Hematopoietic multipotent progenitor cell treated with erythropoietin and hydrocortisone succinate and interleukin-3 and kit ligand, for 17 days (in vitro differentiated cells): ENCODE measurements at places on chromosomes 6 and 20.

GRCh38 chr20:21719592-21720214 is 14.2 kb downstream of the PAX1 start:
- DNase-seq, result peak; percentile 16

GRCh38 chr6:21263531-21264287 is 329.8 kb upstream of the SOX4 start:
- no peak for DNase-seq

DNA sequence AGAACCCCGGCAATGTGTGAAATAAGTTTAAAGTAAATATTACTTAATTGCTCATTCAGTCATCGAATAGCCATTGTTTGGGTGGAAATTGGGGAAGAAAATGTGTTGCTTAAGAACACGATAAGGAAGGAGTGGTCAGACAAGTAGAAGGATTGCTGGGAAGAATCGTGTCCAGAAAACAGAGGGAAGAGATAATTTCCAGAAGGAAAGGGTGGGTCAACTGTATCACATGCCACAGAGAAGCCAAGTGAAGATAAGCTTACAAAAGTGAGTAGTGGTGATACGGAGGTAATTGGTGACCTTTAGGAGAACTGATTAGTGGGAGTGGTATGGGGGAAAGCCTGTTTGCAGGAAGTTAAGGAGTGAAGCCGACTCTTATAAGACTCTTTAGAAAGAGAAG is 306.2 kb downstream of the SOX4 start:
- no peak for DNase-seq

DNA sequence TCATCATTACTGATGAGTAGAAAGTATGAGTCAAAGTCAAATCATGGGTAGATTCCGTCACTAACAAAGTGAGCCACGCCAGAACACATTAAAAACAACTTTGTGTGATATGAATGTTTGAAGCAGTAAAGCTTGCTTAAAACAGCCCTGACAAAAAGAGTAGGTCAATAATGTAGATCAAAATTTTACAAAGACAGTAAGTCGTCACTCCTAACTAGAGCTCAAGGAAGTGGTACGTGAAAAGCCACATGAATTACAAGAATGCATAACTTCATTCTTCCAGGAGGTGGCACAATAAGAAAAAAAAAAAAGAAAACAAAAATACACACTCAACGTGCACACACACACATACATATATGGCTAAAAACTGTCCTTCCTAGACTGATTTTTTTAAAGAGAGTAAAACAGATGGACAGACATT is 69.9 kb downstream of the HACE1 start:
- no peak for DNase-seq

- DNase-seq, result peak; percentile 16
Measured at GRCh38 chr20:46688151-46689081, 828 bp downstream of the TP53RK start.

DNA sequence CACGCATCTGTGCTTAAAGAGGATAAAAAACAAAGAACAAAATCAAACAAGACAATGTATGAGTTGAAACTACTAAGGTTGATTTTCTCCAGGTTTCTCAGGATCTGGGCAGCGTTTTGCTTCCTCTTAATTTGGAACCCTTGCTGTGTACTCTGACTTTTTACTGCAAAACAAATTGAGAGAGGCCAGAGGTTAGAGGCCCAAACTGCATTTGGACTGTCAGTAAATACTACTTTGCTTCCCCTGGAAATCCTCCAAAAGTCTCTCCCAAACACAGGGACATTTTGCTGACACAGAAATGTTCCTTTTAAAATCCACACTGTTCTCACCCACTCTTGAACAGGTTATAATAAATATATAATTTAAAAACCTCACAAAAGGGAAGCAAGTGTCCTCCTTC is 1.1 kb downstream of the ARG1 start:
- DNase-seq, result peak; percentile 21

GRCh38 chr6:167330750-167331149 is 5.9 kb downstream of the TTLL2 start:
- no peak for DNase-seq

DNA sequence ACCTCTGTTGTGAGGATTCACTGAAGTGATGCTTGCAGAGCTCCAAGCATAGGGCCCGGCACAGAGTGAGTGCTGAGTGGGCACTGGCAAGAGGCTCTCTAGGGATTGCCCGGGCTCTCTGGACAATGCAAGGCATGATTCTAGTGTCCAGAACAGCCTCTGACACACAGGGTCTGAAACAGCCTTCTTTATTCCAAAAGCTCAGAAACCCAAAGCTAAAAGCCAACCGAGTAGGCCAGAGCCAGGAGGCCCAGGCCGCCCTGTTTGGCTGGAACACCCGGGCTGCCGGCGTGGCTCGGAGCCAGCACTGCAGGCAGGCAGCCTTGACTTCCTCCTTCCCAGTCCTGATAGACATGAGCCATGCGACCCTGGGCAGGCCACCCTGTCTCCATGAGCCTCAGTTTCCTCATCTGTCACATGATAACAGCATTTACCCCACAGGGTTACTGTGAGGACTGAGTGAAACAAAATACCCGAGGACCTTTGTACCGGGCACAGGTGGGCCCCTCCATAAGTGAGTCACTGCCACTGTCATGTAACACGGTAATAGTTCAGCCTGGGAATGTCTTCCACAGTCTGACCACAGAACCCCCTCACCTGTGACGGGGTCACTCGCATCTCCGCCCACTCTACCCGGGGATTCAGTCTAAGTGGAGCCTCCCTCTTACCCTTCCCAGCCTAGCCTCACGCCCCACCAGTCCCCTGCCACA is 51.5 kb downstream of the PTPRT start:
- DNase-seq, result no peak

DNA sequence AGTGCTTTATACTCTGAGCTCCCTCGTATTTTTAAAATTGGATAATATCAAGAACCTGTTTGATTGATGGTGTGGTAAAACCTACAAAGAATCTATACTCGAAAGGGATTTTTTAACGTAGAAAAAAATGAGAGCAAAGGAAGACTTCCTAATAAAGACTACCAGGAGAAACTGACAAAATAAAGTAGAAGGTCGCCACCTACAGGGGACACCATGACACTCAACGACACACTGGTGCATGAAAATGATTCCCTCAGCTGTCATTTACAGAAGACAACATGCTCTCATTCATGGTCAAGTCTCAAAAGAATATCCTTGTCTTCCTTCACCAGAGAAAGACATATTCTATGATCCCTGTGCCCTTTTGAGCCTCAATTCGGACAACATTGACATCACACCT is 10.1 kb upstream of the NHSL1 start:
- DNase-seq, result no peak

GRCh38 chr6:23409531-23409930 is 716.5 kb upstream of the NRSN1 start:
- no peak for DNase-seq

DNA sequence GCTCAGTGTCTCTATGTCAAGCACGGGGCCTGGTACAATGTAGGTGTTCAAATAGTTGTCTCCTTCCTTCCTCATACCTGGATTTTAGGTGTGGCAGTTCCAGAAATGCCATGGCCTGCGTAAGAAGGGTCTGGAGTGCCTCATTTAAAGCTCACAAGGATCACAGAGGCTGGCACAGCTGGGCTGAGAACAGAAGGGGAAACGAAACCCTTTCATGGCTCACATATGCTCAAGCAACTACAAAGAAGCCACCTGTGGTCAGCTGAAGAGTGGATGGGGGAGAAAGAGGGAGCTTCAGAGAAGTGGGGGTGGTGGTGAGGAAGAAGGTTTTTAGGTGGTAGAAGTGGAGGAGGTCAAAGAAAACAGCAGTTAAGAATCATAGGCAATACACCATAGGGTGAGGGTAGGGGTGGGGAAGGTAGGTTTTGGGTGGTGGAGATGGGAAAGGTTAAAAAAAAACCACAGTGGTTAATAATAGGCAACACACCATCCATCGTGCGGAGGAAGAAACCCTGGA is 17.0 kb upstream of the TOP1 start:
- no peak for DNase-seq

DNA sequence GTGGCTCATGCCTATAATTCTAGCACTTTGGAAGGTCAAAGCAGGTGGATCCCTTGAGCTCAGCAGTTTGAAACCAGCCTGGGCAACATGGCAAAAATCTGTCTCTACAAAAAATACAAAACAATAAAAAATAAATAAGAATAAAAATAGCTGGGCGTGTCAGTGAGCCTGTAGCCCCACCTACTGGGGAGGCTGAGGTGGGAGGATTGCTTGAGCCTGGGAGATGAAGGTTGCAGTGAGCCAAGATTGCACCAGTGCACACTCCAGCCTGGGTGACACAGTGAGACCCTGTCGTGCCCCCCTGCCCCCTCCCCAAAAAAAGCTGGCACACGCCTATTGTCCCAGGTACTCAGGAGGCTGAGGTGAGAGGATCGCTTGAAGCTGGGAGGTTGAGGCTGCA is 35.1 kb upstream of the SRPK1 start:
- no peak for DNase-seq

GRCh38 chr6:107563694-107564588 is 74.0 kb downstream of the SOBP start:
- no peak for DNase-seq

DNA sequence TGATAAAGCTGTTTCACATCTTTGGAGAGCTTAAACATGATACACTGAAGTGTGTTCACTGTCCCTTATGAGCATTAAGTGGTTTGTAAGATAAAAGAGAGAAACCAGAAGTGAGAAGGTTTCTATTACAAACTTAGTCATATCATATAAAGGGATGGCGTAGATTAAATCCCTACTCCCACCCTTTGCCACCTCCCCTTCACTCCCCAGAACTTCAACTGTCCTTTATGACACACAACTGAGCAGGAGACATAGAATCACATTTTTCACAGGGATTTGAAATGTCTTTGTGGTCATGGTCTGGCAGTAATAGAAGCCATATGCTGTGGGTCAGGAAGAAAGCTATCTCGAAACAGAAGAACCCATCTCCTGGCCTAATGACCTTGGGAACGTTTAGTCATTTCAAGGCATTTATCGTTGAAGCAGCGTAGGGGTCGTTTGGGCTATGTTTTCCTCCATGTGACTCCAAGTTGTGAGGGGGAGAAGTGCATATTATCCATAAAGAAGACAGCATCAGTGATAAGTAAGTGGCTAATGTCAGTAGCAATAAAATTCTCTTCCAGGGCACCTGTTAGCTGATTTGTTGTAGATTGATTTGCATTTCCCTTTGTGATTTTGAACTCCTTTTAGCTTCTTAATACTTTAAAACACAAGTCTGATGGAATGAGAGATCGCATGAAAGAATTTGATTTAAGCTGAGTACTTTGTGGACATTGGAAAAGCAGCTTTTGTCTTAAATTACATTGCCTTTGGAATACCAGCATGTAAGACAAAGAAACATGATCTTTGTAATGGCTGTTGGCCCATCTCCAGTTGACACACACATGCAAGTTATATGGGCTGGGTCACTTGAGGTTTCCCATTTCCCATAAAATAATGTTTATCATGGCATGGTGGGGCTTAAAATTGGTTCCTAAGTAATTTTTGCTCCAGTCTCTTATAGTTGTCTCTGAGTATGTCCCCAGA is 501.5 kb upstream of the FLRT3 start:
- no peak for DNase-seq

- DNase-seq, result no peak
Measured at GRCh38 chr6:36964349-36964748, 9.8 kb downstream of the PI16 start.

DNA sequence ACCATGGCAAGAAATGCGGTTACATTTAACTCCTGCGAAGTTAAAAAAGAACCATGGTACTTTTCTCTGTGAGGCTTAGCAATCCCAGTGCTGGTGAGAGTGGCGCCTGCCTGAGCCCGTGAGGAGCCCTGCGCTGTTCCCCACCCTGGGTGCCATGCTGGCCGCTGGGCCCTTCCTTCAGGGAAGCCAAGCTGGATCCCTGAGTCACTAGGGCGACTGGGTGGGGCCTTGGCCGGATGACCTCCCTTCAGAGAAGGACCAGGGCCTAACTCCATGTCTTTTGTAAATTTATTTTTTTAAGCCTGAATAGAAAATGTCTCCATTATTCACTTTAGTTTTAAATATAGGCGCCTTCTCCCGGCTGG is 209.1 kb downstream of the ERMARD start:
- DNase-seq, result no peak

GRCh38 chr6:3306848-3307247 is 48.1 kb downstream of the PSMG4 start:
- no peak for DNase-seq

GRCh38 chr6:17161076-17161475 is 59.2 kb downstream of the STMND1 start:
- DNase-seq, result no peak

GRCh38 chr6:110475066-110475653 is 1.3 kb downstream of the SLC22A16 start:
- peak; percentile 64 for DNase-seq

GRCh38 chr6:163309491-163310026 is 105.0 kb upstream of the QKI start:
- DNase-seq, result no peak

GRCh38 chr6:108368431-108369030 is 73.7 kb downstream of the AFG1L start:
- DNase-seq, result no peak

GRCh38 chr6:136550045-136550329 is 235 bp downstream of the MAP7 start:
- DNase-seq, result no peak

DNA sequence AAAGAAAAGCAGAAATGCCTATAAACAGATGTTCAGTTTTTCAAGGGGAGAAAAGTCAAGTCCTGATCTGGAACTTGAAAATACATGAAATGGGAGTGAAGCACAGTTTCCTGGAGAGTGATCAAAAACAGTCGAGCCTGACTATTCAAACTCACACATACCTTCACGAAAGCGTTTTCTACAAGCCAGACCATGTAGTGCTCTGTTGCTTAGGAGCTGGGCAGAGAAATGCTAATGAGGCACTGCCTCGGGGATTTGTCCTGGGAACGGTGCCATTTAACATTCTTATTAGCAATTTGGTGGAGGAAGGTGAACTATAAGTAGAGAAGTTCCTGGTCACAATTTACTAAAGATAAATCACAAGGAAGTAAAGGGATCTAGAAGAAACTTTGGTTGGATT is 5.9 kb downstream of the NHSL1 start:
- DNase-seq, result no peak

- no peak for DNase-seq
Measured at GRCh38 chr6:64326939-64327338, 691.3 kb downstream of the PHF3 start.

DNA sequence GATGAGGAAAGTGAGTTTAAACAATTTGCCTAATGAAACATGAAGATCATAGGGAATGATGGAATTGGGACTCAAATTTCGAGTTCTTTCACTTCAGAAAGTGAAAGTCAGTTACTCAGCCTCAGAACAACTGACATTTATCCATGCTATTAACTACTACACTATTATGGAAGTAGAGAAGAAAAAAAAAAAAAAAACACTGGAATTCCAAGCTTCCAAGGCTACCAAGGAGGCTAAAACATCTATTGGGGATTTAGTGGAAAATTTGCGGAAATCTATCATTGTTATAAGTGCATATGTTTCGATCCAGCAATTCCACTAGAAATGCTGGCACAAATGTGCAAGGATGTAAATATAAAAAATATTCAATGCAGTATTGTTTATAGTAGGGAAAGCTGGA is 70.4 kb downstream of the TSHZ2 start:
- DNase-seq, result no peak

GRCh38 chr6:142857233-142857761 is 87.7 kb downstream of the HIVEP2 start:
- DNase-seq, result no peak
